Right atrium auricular region (tissue), 2 donors: ENCODE measurements at places on chromosomes 5 and 9.
A peak's percentile ranks its signal among the peaks of the same experiment; 100 is the strongest.

- no peak for DNase-seq
Observed at GRCh38 chr5:134813827-134814226, 31.9 kb upstream of the C5orf24 start.

DNA sequence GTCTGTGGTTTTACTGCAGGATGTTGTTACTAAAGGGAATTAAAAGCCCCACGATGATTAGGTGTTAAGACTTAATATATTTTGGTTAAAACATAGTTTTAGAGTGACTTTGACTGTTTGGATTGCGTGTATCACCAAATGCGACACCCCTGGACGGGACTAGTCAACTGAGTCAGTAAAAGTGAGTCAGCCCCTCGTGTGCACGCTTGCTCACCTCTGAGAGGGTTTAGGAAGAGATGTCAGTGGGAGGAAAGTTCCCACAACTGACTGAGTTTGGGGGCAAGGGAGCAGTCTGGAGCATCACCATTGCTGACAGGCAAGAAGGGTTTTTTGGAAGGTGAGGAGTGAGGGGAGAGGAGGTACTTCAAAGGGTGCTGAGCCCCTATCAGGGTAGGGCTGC, 14.4 kb upstream of the DMRT3 start:
- no peak for DNase-seq

DNA sequence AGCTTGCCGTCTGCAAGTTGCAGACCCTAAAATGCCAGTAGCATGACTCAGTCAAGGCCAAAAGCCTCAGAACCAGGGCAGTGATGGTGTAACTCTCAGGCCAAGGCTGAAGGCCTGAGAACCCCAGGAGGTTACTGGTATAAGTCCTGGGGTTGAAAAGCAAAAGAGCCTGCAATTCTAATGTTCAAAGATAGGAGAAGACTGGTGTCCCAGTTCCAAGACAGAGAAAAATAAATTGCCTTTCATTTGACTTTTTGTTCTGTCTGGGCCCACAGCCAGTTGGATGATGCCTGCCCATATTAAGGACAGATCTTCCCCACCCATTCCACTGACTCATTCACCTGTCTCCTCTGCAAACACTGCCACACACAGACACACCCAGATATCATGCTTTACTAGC, 673.2 kb downstream of the CDH18 start:
- DNase-seq, result no peak

GRCh38 chr5:172844577-172844838, 10.5 kb downstream of the ERGIC1 start:
- DNase-seq, result no peak

DNA sequence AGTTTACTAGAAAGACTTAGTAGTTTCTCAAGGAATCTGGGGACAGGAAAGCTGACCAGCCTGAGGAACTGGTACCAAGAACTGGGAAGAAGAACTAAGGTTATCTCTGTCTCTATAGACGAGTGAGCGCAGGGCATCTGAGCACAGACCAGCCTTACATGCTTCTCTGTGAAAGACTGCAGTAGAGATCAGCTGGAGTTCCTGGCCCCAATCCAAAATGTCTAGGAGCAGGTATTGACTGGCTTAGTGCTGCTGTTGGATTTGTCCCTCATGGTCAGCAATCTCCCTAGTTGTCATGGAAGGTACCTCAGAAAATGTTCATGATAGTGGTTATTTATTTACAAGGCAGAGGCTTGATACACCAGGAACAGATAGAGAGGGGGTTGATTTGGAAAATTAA, 13.3 kb downstream of the NUP214 start:
- DNase-seq, result no peak

DNA sequence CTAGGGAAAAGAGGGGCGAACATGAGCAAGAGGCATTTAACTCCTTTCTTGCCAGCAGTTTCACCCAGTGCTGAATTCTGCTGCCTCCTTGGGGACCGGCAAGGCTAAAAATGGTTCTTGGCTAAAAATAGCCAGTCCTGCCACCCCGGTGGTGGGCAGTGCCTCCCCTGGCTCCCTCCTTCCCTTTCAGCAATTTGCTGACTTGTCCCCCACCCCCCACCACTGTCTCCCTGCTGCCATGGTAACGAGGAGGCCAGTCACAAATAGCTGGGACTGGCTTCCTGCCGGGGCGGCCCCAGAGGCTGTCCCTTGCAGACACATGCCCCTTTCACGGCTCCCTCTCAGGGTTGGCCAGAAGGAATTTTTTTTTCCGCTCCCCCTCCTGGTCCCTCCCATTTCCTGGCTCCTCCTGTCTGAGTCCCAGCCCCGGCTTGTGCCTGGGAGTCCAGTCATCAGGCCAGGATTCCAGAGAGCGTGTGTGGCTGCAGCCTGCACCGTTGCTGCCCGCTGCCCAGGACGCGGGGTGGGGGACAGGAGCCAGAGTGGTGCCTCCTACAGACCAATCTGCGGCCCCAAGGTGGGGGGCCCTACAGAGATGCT, 130.3 kb downstream of the RGS3 start:
- DNase-seq, result peak; percentile 97
